Colonic mucosa (tissue), 4 donors: ENCODE measurements at places on chromosomes 4 and X.

DNA sequence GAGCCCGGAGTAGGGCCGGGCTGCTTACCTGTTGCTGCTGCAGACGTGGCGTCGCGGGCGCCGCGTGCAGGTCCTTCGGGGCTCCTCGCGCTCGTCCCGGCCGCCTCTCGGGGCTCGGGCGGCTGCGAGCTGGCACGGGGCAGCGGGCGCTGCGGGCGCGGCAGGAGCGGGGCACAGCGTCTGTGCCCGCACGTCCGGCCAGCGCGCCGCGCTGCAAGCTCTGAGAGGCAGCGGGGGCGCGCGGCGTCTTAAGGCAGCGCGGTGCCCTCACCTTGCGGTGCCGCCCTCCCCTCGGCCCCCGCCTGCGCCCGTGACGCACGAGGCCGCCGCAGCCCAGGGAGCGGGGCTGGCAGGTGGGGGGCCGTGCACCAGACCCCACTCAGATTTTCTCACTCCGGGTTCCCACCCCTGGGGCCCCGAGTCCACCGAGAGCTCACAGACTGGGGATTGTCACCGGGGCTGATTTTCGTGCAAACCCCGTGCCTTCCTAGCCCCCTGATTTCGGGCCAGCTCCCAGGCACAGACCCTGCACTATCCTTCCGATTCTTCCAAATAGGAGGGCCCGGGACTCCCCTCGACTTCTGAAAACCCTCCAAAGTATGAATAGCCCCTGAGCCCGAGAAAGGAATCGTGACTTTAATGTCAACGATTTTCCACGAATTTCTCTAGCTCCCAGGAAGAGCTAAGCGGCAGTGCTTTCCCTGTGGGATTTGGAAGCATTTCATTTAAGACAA lies at the start of gene GPR101:
Gene GPR101, minus strand, starts transcription at position 222 of the 734 bp plus-strand sequence. CDS start 2,321 bp downstream, outside the sequence.
- no peak for DNase-seq

- DNase-seq: peak; percentile 53
These were observed 35.3 kb downstream of the SUPT20HL1 start for GRCh38 chrX:24395775-24396174.

GRCh38 chrX:98071331-98071730 lies 1187.6 kb downstream of the RPA4 start:
- no peak for DNase-seq

GRCh38 chr4:72280252-72280651 lies 248.5 kb downstream of the NPFFR2 start:
- no peak for DNase-seq

DNA sequence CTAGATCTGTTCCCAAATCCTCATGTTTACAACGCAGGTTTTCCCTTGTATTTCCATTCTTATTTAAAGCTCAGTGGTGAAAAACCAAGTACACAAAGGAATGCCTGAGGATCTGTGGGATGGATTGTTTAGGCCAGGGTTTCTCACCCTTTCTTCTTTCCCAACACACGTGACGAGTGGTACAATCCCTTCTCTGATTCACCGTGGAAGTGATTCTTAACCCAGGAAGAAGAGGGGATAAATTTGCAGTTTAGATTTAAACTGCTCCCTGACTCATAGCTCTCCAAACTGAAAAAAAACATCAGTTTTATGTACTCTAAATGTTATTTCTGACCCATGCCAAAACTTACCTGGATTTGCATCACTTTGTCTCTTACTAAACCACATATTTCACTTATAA lies 17.0 kb downstream of the PAQR3 start:
- DNase-seq: no peak

- no peak for DNase-seq
These were observed 61.6 kb downstream of the HPGD start for GRCh38 chr4:174460684-174461083.

- DNase-seq: peak; percentile 24
These were observed 29.3 kb downstream of the INTS12 start for GRCh38 chr4:105679186-105679585.

GRCh38 chrX:134006484-134007161 lies 21.2 kb upstream of the GPC3 start:
- DNase-seq: no peak

DNA sequence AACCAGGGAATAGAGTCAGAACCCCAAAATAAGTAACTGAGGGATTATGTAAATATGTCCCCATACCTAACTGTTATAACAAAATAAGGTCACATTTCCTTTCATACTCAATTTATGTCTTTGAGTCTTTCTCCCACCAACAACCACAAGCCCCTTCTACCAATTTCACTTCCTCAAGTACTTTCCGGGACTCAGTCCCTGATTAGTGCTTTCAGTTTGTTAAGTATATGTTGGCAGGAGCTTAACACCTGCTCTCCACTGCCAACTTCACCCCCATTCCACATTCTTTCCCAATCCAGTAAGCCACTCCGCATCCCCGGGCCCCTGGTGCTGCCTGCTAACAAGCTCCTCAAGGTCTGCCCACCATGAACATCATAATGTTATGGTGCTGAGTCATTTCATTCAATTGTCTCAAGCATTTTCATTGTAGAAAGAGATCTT lies 71.3 kb upstream of the SPRY1 start:
- no peak for DNase-seq

- no peak for DNase-seq
These were observed 434.0 kb downstream of the FAM133A start for GRCh38 chrX:94107981-94108380.

DNA sequence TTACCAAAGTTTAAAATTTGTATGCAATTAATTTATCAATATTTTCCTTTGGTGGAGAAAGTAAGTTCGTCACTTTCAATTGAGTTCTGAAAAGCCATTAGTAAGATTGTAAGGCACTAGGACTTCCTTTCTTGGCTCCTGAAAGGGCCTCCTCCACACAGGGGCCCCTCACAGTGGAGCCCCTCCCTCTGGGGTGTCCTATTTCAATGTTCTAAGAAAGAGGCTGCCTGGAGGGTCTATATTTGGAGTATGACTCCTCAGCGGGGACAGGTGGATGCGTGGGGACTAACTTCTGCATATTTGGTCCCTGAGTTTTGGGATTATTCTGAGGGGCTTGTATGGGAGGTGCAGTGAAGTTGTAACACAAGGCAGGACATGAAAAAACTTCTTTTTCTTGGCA lies 1.6 kb upstream of the ARMCX4 start:
- DNase-seq: no peak

GRCh38 chrX:10628906-10629305 lies 8.5 kb upstream of the MID1 start:
- DNase-seq: no peak
